Fibroblast of villous mesenchyme (primary cell): ENCODE measurements at places on chromosomes 13 and 19. TPM values are rescaled to one million over a fixed set of nuclear protein-coding genes. Genes with fewer than 3 reads are reported as not detected.
A peak's percentile ranks its signal among the peaks of the same experiment; 100 is the strongest.

DNA sequence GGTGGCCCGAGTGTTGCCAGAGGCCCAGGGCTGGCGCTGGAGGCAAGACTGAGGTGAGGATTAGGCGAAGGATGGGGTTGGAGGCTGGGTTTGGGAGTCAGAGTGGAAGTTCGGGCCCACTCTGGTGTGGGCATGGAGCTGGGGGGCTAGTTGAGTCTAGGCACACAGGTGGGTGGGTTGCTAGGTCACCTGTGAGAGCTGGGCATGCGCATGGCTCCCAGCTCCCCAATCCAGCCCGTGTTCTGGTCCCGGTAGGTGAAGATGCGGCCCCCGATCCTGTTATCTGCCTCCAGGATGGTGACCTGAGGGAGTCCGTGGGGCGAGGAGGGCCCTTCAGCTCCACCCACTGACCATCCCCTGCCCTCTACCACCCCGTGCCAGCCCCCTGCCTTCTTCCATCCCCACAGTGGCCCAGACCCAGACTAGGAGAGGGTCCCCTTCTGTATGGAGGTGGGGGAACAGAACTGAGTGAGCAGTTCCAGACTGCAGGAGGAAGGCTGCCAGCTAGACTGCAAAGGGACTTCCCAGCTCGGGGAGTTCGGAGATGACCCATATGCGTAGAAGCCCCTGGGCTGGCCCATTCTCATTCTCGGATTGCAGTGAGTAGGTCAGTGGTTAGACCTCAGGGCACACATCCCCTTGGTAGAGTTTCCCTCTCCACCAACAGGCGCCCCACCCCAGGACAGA lies 1.7 kb downstream of the IL4I1 start:
- no peak for DNase-seq

DNA sequence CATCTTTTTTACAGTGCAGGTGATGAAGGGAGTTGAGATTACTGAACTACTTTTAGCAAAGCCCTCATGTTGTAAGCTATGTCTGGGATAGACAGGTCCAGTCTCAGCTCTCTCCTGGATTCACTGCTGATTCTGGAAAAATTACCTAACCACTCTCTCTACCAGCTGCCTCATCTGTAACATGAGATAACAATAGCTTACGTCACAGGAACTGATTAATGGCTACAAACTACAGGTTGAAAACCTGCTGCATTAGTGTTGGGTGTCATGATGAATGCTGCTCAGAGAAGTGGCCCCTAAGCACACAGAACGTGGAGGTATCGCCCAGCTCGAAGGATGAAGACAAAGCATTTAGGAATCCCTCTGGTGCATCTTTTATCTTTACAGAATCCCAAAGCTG lies 277.8 kb downstream of the ABCC4 start:
- DNase-seq = no peak

DNA sequence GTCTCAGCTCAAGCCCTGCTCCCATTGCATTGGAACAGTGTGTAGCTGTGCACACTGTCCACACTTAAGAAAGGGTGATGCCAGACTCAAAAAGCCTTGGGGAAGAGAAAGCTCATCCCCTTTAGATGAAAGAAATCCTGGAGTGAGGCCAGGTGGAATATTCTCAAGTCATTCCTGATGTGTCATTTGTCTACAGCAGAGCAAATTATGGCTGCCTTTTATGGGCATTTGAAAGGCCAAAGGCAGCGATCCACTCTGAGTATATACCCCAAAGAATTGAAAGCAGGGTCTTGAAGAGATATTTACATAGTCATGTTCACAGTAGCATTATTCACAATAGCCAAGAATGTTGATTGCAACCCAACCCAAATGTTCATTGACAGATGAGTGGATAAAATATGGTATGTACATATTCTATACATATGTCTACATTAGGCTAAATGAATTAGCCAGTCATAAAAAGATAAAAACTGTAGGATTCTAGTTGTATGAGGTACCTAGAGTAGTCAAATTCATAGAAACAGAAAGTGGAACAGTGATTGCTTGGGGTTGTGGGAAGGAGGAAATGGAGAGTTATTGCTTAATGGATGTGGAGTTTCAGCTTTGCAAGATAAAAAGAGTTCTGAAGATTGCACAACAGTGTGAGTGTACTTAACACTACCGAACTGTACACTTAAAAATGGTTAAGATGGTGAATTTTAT lies 214.9 kb downstream of the KCNRG start:
- peak; percentile 92 for DNase-seq

GRCh38 chr19:41501854-41502253 lies 58.9 kb downstream of the ERICH4 start:
- no peak for DNase-seq

DNA sequence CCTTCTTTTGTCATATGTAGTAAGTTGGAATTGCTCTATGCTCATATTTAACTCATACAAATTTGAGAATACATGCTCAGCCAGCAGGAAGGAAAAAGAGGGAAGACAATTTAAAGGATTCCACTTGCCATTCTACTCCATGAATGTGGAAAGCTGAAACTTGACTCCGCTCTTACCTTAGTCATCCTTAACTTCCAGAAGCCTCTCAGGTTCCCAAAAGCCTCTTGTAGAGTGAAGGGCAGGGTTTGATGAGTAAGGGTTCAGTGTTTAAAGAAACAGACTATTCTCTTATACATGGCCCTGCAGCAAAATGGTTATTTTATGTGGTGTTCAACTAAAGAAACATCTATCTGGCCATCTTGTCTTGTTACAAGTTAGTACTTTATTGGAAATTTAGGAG lies 27.1 kb downstream of the FAM124A start:
- no peak for DNase-seq

- no peak for DNase-seq
Observed at GRCh38 chr13:31377946-31378345, 178.2 kb downstream of the B3GLCT start.

- peak; percentile 4 for DNase-seq
Observed at GRCh38 chr19:41706741-41707501, 1.5 kb upstream of the CEACAM5 start.

DNA sequence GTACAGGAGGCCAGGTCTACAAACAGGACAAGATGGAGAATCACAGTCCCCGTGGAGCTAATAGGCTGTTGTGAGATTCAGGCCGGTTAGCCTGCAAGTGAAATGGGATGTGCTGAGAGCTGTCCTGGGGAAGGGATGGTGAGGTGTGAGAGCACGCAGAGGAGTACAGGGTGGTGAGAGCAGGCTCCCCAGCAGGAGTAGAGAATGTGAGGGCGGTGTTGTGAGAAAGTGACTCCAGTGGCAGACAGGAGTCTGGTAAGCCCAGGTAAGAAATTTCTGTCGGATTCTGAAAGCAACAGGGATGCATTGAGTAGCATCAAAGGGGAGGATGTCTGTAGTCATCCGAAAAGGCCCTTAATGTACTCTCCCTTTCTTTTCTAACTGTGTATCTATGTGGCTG lies 50.7 kb upstream of the GPR183 start:
- DNase-seq = no peak

DNA sequence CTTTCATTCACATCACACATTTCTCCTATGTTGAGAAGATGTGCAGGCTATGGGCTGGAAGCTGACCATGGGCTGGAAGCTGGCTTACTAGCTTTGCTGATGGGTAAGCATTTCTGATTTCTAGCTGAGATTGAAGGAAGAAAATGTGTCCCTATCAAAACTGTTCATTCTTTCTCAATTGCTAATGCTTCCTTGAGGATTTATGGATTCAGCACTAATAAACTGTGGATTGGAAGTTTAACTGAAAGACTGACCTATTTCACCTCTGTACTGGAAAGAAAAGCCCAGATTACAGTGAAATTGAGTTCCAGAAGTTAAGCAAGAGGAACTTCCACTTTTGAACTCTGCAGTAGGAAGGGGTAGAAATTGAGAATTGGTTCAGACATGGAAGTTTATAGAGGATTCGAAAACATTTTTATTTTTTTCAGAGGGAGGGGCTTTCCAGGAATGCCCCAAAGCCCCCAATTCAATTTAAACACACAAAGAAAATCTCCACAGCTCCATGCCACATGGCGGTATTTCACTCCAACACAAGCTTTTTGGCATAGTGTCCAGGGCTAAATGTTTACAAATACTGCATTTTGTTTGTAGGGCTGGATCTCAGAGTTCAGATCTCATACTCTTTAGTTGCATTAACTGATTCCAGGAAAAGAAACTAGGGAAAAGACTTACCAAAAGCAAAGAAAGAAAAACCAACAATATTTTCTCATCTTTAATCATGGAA lies 61.2 kb upstream of the ARGLU1 start:
- DNase-seq = no peak

GRCh38 chr13:106911627-106912026 lies 343.7 kb upstream of the ARGLU1 start:
- no peak for DNase-seq

GRCh38 chr13:42544246-42544926 lies 29.6 kb upstream of the TNFSF11 start:
- DNase-seq = no peak

Gene ZNF66
- total RNA-seq = 1.7 and 3.2 TPM in 2 replicates

Gene ACOD1
- not detected in 2 replicates for total RNA-seq

Gene ATP1A3
- total RNA-seq = not detected in 2 replicates

Gene PALM
- 0.32 and 1.7 TPM in 2 replicates for total RNA-seq

Gene CACNG8
- under 0.01 TPM in 1 of 2 replicates, not detected in the other for total RNA-seq

Gene PRDX2
- 222 and 230 TPM in 2 replicates for total RNA-seq
